ENCODE measurements at places on chromosomes 11 and 22.

DNA sequence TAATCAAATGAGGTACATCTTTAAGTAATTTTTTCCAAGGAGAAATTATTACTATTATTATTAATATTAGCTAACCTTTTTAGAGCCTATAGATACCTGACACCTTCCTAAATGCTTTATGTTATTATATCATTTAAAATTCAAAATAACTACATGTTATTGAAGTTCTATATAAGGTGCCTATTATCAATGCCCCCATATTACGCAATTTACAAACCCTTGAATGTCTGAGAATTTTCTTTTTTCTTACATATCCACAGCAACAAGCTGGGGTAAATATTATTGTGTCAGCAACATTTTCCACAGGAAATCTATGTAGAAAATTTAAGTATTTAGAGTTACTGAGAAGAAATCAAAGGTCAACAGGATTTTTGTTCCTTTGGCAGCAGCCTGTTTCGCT, 327.3 kb downstream of the NXPE2 start:
- DNase-seq = no peak

- no peak for DNase-seq
These were observed at the start of gene DNAJB13 for GRCh38 chr11:73950869-73951710. TSS of gene DNAJB13 (plus strand) at chr11:73951026. CDS start at chr11:73951070, 44 bp downstream.

- DNase-seq = no peak
These were observed 103.5 kb upstream of the RCN1 start for GRCh38 chr11:31987118-31988005.

DNA sequence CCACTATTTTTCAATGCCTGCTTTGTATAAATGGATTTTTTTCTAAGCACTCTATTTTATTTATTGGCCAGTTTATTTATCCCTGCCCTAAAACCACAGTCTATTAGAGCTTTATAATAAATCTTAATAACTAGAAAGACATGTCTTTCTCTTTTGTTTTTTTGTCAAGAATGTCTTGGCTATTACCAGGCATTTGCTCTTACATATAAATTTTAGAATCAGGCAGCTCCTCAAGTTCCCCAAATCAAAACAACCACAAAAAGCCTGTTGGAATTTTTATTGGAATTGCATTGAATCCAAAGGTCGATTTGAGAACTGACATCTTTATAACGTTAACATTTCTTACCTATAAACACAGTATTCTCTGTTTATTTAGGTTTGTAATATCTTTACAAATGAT, 85.8 kb upstream of the SC5D start:
- no peak for DNase-seq

DNA sequence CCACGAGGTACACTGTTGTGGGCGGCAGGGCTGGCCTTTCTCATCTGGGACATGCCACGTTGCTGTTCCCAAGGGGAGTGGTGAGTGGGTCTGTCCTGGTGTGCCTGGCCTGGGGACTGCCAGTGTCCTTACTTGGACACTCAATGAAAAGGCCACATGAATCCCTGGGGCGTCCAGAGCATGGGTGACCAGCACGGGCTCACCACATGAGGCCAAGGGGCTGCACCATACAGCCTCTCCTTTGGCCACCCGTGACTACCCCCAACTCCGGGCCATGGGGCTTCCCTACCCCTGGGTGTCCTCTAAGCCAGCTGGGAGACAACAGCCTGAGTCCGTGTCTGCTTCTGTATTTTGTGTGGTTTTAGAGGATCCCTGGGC, 20.2 kb upstream of the TXNRD2 start:
- peak; percentile 60 for DNase-seq

DNA sequence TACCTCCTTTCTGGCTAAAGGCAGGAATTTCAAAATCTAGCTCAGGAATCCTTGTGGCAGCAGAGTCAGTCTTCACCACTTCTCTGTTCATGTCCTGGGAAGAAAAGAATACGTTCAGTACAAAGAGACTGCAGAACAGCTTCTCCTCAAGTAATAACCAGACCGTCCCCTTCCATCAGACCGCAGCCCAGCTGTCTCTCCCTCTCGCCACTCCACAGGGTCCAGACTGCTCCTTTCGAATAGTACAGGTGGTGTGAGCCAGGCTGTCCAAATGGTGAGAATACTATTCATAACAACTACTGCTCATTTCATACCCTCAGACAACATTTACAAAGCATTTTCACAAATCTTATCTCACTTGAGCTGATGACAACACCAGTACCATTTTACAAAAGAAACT, 857 bp downstream of the ZPR1 start:
- DNase-seq = no peak

- DNase-seq = no peak
These were observed 17.0 kb upstream of the CDON start for GRCh38 chr11:126079621-126080124.

GRCh38 chr11:104956528-104956927, 11.8 kb downstream of the CASP4 start:
- no peak for DNase-seq

DNA sequence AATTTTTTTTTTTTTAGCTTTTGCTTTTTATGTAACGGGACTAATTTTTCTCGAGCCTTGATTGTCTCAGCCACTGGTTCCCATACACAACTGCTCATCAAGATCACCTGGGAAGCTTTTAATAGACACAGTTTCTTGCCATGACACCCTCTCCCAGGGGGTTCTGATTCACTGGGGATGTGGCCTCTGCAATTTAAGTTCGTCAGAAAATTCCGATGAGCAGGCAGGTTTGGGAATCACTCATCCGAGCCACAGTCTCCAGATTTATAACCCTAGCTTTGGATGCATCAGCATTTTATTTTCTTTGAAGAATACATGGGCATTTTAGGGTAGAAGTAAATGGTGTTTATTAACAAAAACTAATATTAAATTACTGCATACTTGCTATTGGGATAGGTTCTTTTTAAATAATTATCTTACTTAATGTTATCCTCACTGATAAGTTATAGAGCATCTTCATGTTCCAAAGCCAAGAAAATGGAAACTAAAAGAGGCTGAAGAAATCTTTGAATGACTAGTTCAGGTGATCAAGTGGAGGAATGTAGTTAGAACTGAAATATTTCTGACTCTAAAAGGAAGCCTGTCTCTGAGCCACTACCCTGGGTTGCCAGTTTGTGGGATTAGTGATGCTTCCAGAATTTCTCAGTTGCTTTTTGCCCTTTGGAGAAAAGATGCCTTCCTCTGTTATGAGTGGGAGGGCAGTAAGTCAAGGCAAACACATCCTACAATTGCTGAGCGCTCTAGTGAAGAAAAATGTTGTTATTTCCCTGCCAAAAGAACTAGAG, 319.0 kb downstream of the DDX10 start:
- no peak for DNase-seq

- no peak for DNase-seq
These were observed 9.6 kb downstream of the CYB561A3 start for GRCh38 chr11:61352038-61352437.

- DNase-seq = no peak
These were observed 120.6 kb upstream of the LMO1 start for GRCh38 chr11:8384199-8384821.

DNA sequence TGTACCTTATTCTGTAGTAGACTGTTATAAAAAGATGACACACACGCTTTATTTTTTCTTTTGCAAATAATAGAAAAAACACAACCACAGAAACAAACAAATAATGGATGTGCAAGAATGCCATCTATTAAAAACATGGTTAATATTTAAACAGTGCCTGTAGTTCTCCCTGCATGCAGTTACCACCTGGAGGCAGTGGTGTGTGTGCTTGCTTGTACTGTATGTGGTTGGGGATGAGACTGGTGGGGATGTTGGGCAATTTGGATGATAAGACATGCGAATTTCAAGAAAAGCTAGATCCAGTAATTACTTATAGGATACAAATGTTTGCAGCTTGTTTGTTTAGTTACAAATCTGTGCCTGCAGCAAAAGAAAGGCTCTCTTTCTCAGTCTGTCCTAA, 3.6 kb downstream of the C11orf87 start:
- DNase-seq = no peak

GRCh38 chr11:45318516-45318915, 32.4 kb upstream of the SYT13 start:
- DNase-seq = no peak

- DNase-seq = no peak
These were observed 398.8 kb downstream of the GUCY1A2 start for GRCh38 chr11:106619320-106619990.

DNA sequence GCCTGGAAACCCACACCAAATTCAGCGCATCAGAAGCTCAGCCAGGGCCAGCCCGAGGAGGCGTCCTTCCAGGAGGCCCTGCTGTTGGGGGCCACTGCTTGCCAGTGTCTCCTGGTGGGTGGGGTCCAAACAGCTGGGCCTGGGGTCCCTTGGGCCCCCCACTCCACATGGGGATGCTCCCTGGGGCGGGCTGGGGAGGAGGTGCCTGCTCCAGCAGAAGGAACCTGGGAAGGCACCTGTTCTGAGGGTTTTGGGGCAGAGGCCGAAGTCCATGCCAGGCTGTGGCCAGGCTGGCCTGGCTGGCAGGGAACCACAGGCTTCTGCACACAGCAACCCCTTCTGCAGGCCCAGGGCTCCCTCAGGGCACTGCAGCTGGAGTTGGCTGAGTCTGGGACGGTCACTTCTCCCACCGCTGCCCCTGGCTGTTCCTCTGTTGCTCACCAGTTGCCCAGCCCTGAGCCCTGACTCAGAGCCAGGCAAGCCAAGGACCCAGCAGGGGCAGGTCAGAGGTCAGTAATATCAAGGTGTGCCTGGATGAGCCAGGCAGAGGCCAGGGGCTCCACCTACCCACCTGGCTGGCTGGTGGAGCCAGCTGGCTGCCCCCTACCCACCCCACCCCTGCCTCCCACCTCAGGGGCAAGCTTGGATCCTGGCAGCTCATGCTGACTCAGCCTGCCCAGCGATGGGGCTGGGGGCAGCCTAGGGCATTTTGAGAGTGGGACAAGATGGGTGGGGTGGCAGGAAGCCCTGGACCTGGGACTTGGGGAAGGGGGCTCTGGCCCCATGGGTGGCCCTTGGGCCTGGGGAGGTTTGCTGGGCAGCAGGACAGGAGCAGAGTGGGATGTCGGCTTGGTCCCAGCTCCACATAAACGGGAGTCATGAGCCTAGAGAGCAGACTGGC, 12.0 kb upstream of the PHLDA2 start:
- no peak for DNase-seq

DNA sequence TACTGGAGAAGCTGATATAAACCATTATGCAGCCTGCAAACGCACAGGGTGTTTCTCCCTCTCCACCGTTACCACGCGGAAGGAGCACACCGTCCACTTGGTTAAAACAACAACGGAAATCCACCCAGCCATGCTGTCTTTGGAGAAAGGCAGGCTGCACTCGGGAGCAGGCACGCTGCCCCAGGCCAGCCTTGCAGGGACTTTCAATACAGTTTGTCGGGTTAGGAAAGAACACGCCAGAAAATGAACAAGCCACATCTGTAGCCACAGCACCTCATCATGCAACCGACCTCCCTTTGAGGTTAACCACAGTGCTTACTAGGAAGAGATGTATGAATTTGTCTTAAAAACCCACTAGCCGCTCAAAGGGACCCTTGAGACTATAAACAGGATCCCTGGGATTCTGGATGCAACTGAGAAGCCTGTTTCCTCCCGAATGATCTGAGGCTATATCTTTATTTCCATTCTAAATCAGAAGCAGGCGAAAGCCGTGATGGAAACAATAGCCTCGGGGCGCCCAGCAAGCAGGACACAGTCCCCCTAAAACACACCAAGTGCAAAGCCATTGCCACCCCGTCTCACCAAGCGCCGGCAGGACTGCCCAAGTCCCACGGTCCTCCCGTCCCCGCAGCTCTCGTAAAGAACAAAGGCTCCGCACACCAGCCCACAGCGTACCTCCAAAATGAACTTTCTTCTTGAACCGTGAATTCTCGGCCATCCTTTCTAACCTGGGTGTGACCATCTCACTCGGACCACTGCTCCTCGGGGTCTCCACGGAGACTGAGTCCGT, 318.9 kb downstream of the CTTN start:
- DNase-seq = peak; percentile 42

- no peak for DNase-seq
These were observed 31.9 kb upstream of the FTH1 start for GRCh38 chr11:61999141-61999975.

DNA sequence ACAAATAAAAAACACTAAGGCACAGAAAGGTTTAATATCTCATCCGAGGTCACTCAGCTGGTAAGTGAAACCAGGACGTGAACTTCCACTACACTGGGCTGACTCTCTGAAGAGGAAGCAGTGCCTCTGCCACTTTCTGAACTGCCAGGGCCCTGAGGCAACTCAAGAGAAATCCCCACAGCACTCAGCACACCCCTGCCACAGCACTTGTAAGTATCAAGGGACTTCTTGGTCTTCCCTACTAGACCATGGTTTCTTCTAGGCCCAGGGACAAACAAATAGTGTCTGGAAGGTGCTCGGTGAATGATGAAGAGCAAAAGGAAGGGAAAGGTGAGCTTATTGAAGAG, 49.7 kb downstream of the RPL27A start:
- DNase-seq = no peak

- no peak for DNase-seq
These were observed 610.1 kb upstream of the ANO5 start for GRCh38 chr11:21582791-21583190.

DNA sequence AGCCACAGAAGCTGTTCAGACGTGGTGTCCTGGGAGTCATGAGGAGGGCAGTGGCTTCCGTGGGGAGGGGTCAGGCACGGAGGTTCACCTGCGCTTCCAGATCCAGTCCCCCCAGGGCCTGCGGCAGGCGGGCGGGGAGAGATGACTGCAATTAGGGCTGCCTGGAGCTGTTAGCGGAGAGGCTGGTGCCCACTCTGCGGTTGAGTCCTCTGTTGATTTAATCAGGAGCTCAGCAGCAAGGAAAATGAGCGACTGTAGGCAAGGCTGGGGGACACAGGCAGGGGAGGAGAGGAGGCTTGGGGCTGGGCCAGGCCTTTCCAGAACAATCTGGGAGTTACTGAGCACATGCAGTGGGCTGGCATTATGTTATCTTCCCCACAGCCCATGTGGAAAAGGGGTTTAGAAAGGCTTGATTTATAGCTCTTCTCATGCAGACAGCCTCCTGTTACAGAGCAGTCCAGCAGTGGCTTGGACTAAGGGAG, 13.1 kb downstream of the PLCB3 start:
- no peak for DNase-seq

DNA sequence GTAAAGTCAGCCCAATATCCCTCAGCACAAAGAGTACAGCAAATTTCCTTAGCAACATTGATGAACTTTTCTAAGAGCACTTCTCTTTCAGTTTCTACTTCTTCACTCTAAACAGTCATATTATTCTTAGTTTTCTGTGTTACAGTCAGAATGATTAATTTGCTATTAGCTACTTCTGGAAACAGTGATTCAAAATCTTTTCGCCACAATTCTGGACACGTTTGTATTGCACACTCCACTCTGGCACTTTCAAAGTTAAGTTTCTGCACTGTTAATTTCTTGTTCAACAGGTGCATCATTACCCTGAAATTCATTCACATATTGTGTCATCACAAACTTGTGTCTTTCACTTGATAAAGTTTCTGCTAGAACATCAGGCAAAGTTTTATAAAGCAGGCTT, 22.5 kb downstream of the ABTB2 start:
- no peak for DNase-seq

- no peak for DNase-seq
These were observed 286.6 kb downstream of the ETS1 start for GRCh38 chr11:128300785-128301184.

Measured in Right ventricle myocardium inferior (tissue), 1 donor.